ENCODE measurements at places on chromosomes 16 and 17.

DNA sequence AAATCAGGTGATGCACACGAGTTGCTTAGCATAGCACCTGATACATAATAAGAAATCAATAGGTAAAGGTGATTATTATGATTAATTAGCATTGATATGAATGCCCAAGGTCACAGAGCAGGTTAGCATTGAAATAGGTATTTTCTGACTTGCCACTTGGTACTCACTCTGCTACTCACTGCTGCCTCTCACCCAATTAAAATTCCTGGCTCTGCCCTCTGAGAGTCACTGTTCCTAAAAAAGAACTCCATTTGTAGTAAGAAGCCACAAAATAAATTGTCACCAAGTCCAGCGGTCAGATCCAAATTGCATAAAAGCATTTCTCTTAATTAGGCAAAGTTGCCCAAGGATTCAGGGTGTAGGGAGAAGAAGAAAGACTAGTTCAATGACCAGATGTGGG lies 8.9 kb upstream of the GRIN2A start:
- DNase-seq = no peak

GRCh38 chr17:17836818-17837379 lies at the start of gene SREBF1:
SREBF1 (minus strand) TSS chr17:17836986; CDS start chr17:17836817, 169 bp downstream.
- DNase-seq = peak; percentile 40

DNA sequence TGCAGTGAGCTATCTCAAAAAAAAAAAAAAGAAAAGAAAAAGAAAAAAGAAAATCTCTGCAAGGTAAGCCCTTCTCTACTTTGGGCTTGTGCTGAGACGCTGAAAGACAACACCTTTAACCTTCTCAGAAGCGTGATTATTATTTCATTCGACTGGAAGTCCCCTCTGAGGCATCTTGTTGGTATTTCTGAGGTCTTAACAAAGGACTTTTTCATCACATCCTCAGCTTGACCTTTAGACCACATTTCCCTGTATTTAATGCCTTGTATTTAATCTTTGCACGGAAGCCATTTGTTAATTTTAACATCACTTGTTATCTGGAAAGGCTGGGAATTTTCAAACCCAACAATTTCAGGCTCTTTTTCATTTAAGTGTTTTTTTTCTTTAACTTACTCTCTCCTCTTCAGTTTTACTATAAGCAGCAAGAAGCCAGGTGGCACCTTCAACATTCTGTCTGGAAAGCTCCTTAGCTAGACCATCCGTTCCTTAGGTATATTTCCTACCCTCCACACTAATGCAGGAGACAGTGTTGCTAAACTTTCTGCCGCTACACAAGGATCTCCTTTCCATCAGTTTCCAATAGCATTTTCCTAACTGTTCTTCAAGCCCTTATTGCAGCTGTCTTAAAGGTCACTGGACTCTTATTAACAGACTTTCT lies 10.3 kb downstream of the KCTD13 start:
- DNase-seq = no peak

- no peak for DNase-seq
Observed at GRCh38 chr17:48062273-48062672, 14.1 kb downstream of the NFE2L1 start.

DNA sequence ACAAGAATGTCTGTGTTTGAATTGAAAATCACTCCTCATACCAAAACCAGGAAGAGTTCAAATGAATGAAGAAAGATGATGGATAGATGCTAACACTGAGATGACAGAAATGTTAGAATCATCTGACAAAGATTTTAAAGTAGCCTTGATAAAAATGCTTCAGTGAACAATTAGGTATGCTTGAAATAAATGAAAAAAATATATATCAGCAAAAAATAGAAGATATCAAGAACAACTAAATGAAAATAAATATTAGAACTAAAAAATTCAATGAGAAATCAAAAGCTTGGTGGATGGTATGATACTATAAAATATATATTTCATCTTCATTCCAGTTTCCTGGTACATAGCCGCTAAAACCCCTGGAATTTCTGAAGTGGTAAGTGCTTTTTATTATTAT lies 8.6 kb upstream of the ACSM3 start:
- DNase-seq = no peak
